ENCODE measurements at places on chromosomes 5 and 9.

DNA sequence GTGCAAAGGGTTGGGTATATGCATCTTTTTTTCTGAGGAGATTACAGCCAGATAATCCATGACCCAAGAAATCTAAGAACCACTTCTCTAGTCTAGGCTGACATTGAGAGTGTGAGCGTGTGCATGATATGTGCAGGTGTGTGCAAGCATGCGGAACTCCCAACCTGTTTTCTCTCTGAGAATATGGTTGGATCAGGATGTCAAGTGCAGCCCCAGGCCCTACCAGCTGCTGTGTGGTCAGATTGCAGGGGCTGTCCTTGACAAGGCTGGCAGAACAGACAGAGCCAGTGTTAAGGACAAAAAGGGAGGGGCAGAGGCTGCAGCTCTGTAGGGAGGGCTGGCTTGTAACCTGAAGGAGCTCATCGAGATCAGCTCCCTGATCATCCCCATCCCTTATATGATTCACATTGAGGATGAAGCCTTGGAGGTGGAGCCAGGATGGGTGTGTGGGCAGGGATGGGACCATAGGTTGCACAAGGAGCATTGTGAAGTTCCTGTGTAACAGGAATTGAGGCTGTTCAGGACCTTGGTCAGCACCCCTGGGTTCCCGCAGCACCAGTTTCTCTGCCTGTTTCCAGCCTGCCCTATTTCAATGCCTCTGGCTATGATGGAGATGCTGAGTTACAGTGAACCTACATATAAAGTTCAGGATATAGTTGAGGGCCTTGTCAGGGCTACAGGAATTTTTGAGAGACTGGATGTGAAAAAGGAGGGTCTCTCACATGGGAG is 52.6 kb upstream of the ARAP3 start:
- no peak for DNase-seq

- no peak for DNase-seq
Measured at GRCh38 chr9:14992081-14992480, 81.9 kb upstream of the FREM1 start.

DNA sequence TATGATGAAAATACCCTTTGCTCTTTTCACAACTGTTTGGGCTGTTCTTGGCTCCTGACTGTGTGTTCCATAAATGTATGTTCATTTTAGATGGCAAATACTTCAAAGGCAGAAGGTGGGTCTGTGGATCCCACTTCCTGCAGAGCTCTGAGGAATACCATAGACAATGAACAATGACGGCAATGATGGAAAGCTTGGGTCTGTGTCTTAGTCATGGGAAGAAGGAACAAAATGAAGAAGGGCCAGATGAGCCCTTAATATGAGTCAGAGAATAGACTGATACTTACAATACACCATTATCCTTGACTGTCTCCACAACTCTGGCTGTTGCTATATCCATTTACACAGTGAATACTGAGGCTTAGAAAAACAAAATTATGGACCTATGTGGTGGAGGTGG is 126.0 kb downstream of the SLIT3 start:
- no peak for DNase-seq

- no peak for DNase-seq
Measured at GRCh38 chr5:74465724-74466123, 174.8 kb downstream of the ENC1 start.

GRCh38 chr5:116696366-116696765 is 121.7 kb upstream of the SEMA6A start:
- DNase-seq, result no peak

DNA sequence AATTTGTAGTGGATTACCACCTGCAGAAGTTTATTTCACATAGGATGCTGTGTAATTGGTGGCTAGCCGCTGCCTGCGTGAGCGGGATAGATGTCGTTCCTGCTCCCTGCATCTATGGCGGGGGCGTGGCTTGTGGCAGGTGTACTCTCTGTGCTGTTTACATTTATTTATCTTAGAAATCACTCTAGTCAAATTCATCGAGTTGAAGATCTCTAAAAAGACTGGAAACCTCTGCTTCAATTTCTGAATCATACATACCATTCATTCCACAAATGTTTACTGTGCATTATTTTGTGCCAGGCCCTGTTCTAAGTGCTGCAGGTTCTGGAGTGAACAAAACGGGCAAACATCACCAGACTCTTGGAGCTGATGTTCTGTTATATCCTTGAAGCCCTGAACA is 11.9 kb downstream of the ROPN1L start:
- DNase-seq, result no peak

DNA sequence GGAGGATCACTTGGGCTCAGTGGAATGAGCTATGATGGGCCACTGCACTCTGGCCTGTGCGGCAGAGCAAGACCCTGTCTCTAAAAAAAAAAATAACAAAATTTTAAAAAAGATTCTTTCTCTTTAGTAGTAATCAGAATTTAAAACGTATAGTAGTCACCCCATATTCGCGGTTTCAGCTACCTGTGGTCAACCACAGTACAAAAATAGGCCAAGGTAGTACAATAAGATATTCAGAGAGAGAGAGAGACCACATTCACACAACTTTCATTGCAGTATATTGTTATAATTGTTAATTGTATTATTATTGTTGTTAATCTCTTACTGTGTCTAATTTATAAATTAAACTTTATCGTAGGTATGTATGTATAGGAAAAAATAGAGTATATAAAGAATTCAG is 18.7 kb downstream of the INIP start:
- DNase-seq, result no peak

- DNase-seq, result no peak
Measured at GRCh38 chr9:74391816-74392215, 105.3 kb upstream of the RORB start.

DNA sequence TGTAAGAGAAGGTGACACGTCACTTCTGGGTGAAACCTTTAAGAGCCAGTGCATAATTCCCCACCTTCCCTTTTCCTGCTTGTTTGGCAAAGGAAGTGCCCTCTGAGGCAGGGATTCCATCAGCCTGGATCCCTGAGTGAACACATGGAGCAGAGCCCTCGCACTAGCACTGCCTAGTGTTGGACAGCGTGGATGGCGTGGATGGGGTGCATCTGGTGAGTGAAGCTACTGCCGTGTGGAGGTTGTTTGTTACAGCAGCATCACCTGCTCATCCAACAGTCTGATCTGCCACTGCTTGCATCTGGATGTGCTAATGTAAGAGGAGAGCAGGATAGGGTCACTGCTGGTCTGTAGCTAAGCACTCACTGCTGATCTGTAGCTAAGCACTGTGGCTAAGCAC is 35.2 kb downstream of the SLC35D2 start:
- DNase-seq, result no peak

DNA sequence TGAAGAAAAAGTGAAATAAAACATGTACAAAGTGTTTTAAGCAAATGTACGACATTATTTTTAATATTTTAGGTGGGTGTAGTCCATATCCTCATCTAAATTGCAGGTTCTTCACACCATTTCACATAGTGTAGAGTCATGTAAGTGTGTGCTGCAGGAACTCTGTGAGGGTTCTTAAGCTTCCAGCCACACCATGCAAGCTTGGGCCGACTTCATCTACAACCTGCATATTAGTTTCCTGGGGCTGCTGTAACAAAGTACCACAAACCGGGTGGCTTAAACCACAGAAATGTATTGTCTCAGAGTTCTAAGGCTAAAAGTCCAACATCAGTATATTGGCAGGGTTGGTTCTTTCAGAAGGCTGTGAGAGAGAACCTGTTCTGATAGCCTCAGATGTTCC is 10.2 kb downstream of the PAM start:
- no peak for DNase-seq

GRCh38 chr9:88535226-88536022 is 446 bp downstream of the NXNL2 start:
- no peak for DNase-seq

DNA sequence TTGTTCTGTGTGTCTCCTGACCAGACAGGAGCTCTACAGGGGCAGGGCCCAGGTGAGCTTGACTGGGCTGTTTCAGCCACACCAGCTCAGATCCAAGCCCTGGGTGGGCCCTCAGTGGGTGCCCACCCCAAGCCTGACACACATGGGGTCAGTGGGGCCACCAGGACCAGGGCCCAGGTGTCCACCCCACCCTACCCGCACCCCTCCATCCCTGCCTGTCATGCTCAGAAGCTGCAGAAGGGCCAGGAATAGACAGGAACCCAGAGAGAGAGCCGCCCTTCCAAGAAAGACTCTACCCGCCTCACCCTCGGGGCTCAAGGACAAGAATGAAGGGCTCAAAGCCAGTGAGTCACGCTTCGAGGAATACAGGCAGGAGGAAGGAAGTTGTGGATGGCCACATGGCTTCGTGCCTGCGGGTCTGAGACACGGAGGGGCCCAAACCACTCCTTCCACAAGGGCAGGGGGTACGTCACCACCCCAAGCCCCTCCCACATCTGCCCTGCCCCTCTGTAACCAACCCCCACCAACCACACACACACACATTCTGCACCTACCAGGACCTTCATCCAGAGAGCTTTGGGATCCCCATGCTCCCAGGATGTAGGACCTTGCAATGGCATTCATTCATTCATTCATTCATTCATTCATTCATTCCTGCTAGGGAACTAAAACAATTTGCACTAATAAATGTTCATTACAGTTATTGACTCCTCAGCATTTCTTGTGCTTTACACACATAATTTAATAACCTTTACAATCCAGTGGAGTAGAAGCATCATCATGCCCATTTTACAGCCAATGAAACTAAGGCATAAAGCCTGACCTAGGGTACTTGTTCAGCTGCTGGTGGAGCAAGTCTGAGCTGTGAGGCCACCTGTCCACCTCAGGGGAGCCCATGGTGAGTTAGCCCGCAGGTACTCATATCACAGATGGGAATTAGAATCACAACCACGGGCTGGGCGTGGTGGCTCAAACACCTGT is 55.9 kb upstream of the STXBP1 start:
- peak; percentile 47 for DNase-seq

DNA sequence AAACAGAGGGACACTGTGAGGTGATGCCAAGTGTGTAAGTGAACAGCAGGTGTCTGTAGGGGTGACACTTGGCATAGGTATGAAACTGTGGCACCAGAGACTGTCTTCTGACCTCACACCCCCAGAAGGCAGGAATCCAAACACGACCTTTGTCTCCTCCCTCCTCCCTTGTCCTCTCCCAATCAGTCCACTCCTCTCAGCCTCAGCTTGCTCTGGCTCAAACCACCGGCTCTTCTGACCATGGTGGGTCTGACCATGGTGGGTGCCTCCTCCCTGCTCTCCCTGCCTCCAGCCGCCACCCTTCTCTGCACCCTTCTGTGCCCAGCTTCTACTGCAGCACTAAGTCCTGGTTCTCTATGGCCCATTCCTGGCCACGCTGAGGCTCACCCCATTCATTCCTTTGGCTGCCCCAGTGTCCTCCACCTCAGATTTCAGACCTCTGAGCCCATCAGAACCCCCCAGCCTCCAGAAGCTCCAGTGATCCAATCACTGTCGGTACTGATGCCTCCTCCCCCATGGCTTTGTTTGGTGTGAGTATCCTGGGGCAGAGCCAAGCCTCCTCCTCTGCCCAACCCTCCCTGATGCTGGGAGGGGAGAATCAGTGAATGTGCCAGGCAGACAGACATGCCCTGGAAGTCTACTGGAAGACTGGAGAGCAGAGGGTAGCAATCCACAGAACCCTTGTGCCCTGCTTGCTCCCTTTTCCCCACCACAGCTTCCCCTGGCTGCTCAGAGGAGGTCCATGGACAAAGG is 1.7 kb upstream of the ARID3C start:
- no peak for DNase-seq

DNA sequence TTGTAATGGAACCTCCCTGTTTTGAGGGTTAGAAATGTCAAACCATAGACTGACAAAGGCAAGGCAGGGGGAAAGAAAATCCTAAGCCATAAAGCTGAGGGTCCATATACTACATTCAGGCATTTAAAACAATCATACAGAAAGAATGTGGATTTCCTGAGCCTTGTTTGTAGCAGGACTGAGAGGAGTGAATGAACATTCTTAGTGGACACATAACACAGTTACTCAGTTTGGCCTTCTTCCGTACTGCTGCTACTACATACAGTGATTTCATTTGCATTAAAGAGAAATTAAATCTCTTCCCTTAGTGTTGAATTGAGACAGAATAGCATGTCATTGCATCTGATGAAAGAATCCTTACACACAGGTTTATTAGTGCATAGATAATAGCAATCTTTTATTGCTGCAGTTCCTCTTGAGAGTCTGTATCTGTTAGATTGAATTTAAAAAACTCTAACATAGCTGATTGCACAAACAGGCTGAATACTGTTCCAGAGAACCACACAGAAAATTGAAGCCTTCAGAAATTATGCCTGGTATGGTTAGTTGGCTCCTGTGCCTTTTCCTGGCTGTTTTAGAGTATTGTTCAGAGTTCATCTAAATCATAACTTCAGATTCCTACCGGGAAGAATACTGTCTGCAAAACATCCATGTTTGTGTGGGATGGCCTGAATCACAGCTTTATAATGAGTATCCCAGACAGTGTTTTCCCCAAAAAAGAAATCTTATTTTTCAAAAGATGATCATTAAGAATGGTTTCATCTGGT is 2.0 kb upstream of the MTX3 start:
- no peak for DNase-seq

DNA sequence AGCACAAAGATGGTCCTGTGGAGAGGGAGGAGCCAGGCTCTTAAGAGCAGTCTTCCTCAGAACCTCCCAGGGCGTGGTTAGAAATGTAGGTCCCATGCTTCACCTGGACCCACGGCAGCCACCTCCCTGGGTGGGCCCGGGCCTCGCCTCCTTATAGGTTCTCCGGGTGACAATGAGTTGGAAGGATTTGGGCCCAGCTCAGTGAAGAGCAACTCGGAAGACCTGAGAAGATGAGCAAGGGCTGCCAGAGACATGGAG is 26.3 kb upstream of the NDST1 start:
- no peak for DNase-seq

GRCh38 chr5:138385660-138386059 is 33.2 kb downstream of the KDM3B start:
- DNase-seq, result no peak

All from stimulated activated CD8-positive, alpha-beta memory T cell treated with anti-CD3 and anti-CD28 coated beads, Interleukin-2, amount 100 ng/mL, for 1 hour (primary cell).